ENCODE measurements at places on chromosomes 5 and 9.

DNA sequence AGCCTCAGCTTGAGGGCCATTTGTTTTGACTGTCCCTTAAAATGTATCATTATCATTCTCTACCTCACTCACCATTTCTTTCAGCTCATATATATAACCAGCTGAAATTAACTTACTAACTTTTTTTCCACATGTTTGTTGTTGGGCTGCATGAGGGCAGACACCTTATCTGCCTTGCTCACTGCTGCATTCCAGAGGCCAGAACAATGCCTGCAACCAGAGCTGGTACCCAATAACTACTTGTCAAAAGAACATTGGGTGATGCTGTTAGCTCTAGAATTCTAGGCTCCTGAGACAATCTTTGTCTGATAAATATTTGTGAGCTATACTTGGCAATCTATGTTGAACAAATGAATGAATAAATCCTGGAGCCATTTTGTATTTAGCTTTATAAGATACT is 68.3 kb downstream of the HTR4 start:
- no peaks in the 10 kb centered on the region for H3K36me3 ChIP-seq
- DNase-seq, result no peak
- H3K27me3 ChIP-seq, result no peaks in the 10 kb centered on the region
- H3K4me1 ChIP-seq, result no peaks in the 10 kb centered on the region
- H3K4me3 ChIP-seq, result no peak overlapping the region
- no peak overlapping the region for H3K27ac ChIP-seq

- no peak for DNase-seq
- no peak overlapping the region for H3K27ac ChIP-seq
- H3K27me3 ChIP-seq, result no peaks in the 10 kb centered on the region
- H3K36me3 ChIP-seq, result no peaks in the 10 kb centered on the region
- H3K4me3 ChIP-seq, result no peak overlapping the region
Measured at GRCh38 chr5:125227333-125228095, 481.1 kb upstream of the ZNF608 start.

DNA sequence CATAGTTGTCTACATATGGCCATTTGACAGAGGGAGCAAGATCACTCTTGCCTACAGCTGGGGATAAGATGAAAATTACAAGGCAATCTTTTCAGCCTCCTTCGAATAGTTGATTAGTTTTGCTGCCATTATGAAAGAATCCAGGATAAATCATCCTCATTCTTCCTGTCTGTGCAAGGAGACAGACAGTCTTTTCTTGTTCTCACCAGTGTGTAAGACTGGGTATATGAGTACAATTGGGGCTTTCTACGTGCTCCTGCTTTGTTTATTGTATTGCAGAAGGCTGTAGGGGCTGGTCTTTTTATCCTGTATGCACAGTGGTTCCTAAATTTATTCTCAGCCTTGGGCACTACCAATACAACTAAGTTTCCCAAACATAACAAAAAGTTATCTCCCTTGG is 76.8 kb downstream of the SPEF2 start:
- no peak for DNase-seq
- H3K36me3 ChIP-seq, result no peaks in the 10 kb centered on the region
- no peaks in the 10 kb centered on the region for H3K4me1 ChIP-seq

DNA sequence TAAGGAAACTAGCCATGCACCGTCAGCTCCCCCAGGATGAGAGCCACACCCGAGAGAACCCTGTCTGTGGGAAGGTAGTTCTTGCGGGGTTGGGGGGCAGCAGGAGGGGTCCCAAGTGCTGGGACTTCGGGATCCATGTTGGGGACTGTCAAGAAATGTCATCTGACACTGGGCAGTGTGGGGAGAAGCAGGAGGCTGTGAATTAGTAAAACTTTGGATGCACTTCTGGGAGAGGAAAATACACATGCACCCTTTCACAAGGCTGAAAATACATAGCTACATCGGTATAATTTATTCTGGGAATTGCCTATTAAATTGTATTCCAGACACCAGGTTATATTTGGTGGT is 109.6 kb upstream of the RPS23 start:
- no peak overlapping the region for H3K27ac ChIP-seq
- H3K36me3 ChIP-seq, result no peaks in the 10 kb centered on the region
- no peaks in the 10 kb centered on the region for H3K4me1 ChIP-seq

DNA sequence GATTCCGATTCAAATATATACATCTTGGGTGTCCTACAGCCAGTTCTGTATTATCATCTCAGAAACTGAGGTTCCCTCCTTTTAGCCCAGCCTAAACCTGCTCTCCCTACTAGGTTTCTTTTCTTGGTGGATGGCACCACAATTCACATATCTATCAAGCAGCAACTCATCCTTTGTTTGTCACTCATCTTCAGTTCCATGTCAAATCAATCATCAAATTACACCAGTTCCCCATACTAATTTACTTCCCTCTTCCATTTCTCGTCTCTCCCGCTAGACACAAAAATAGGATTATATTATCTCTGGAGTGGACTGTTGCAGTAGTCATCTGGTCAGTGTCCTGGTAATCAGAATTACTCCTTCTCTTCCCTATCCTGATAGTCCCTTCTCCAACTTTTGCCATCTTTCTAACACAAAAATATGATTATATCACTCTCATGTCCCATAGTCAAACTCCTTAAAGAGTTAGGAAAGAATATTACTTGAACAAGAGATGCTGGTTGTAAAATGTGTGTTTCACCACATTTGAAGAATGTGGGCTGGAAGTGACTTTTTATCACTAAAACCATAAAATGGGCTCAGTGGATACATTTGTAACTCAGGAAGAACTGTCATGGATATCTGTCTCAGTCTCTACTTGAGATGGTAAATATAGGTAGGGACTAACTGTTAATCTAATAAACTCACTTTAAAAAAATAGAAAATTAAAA is 69.1 kb upstream of the RICTOR start:
- no peaks in the 10 kb centered on the region for H3K36me3 ChIP-seq
- no peaks in the 10 kb centered on the region for H3K4me1 ChIP-seq
- DNase-seq, result no peak
- no peaks in the 10 kb centered on the region for H3K27me3 ChIP-seq
- H3K4me3 ChIP-seq, result no peak overlapping the region

- H3K4me3 ChIP-seq, result no peak overlapping the region
- H3K4me1 ChIP-seq, result no peaks in the 10 kb centered on the region
- no peak for DNase-seq
- H3K27me3 ChIP-seq, result no peaks in the 10 kb centered on the region
- no peaks in the 10 kb centered on the region for H3K36me3 ChIP-seq
Measured at GRCh38 chr5:171770153-171770552, 15.5 kb upstream of the SMIM23 start.

GRCh38 chr9:131630205-131630831 is 85.0 kb downstream of the PRRT1B start:
- H3K27ac ChIP-seq, result no peak overlapping the region
- DNase-seq, result no peak
- H3K4me3 ChIP-seq, result no peak overlapping the region
- no peaks in the 10 kb centered on the region for H3K27me3 ChIP-seq
- H3K4me1 ChIP-seq, result 0 out of 2 replicates have a peak, but pooled peaks cover 3% of the 10 kb centered on the region

DNA sequence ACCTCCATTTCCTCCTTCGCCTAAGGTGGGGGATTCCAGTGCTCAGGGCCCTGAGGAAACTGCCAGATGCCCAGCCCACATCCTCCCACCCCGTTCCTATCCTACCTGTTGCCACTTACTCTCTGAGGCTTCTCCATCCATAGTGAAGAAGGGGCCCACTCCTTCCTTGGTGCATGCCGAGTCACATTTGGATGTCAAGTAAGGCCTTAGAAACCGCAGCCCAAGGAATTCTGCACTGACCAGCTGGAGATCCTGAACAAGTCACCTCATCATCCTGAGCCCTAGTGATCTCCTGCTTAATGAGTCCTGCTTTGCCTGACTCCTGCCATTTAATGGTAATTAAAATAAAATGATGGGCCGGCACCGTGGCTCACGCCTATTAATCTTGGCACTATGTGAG is 6.7 kb upstream of the TNIP1 start:
- no peaks in the 10 kb centered on the region for H3K36me3 ChIP-seq
- H3K27ac ChIP-seq, result no peak overlapping the region

DNA sequence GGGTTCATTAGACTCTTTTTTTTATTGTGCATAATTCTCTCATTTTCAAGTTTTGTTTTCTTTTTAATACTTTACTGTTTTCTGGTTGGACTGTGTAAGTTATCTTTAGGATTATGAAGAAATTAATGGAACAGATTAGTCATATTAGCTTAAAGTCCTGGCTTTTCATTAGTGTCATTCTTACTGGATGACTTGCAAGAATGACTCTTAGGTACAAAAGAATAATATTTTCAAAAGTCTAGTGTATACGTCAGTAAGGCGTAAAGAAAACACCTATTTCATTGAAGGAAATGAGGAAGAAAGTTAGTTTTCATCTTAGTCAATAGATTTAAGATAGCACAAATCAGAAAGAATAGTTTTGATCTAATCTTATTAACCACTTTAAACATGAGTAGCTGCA is 20.4 kb downstream of the UHRF2 start:
- no peak for DNase-seq
- H3K4me1 ChIP-seq, result no peaks in the 10 kb centered on the region

GRCh38 chr9:115591584-115591984 is 473.6 kb upstream of the TNC start:
- peaks cover 3% of the 10 kb centered on the region for H3K4me1 ChIP-seq
- DNase-seq, result peak; percentile 75
- H3K4me3 ChIP-seq, result no peak overlapping the region
- H3K27ac ChIP-seq, result no peak overlapping the region
- H3K36me3 ChIP-seq, result no peaks in the 10 kb centered on the region
- H3K27me3 ChIP-seq, result no peaks in the 10 kb centered on the region

GRCh38 chr5:123965626-123966025 is 453.6 kb downstream of the CSNK1G3 start:
- no peak for DNase-seq
- no peaks in the 10 kb centered on the region for H3K36me3 ChIP-seq
- no peak overlapping the region for H3K27ac ChIP-seq
- H3K27me3 ChIP-seq, result no peaks in the 10 kb centered on the region
- H3K4me1 ChIP-seq, result no peaks in the 10 kb centered on the region

DNA sequence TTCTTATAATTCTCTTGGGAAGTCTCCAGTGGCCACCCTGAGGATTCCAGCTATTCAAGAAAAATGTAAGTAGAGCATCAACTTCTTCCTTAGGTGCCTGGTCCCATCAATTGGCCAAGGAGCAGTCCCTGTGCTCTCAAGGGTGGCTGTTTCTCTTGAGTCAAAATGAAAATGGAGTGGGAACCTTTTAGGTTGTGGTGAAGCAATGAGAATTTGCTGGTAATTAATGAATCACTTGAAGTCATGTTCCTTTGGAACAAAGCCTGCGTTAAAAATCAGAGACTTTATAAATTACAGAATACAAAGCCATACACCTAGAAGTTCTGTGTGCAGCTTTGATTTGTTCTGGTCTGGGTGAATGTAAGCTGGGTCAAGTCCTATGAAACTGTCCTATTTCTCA is 48.9 kb downstream of the IL31RA start:
- no peak overlapping the region for H3K4me3 ChIP-seq
- H3K4me1 ChIP-seq, result no peaks in the 10 kb centered on the region
- H3K27ac ChIP-seq, result no peak overlapping the region
- DNase-seq, result no peak
- H3K36me3 ChIP-seq, result no peaks in the 10 kb centered on the region

DNA sequence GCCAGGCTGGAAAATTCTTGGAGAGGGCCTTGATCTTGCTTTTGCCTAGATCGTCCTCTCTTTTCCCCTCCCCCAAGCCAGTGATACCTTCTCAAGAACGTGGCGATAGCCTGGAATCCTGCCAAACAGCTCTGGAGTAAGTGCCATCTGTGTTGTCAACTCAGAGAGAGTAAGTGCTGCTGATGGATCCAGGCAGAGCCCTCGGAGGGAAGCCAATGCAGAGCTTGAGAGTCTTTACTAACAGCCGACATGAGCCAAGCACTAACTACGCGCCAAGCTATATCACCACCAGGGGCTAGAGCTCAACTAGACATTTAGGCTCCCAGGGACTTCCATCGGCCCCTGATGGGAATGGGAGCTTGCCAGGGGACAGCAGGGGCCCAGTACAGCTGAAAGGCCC is 17.6 kb downstream of the RAPGEF1 start:
- no peak overlapping the region for H3K4me3 ChIP-seq
- no peak overlapping the region for H3K27ac ChIP-seq
- H3K36me3 ChIP-seq, result no peaks in the 10 kb centered on the region
- DNase-seq, result no peak
- H3K27me3 ChIP-seq, result no peaks in the 10 kb centered on the region
- peaks cover 3% of the 10 kb centered on the region for H3K4me1 ChIP-seq

DNA sequence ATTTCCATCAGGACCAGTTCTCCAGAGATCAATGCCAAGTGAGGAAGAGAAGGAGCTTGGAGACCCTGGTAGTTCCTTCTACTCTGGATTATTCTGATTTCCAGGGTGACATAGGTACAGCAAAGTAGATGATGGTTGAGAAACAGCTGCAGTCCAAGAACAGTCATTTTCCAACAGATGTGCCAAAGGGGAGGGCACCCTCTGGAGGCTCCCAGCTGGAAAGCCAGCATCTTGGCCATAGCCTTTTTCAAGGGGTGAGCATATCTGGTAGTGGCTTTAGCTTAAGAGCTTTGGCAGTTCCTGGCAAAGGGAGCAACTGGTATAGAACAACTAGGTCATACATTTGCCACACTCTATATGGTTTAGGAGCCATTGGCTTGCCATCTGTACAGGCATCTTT is 492.7 kb downstream of the RASEF start:
- H3K27ac ChIP-seq, result no peak overlapping the region
- H3K36me3 ChIP-seq, result no peaks in the 10 kb centered on the region
- no peak overlapping the region for H3K4me3 ChIP-seq

DNA sequence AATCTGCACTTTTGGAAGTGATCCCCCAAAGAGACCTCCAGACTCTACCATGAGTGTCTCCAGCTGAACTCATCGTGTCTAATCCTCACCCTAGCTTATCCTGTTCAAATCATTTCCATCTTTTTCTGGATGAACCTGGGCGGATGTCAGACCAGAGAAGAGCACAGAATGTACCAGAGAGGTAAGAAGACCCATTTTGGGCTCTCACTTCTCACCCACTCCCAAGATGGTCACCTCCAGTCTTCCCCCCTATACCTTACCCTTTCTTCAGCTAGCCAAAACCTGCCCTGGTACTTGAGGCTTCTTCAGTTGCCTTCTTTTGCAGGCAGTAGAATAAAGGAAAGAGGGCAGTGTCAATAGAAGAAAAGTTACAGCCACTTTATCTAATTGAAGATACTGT is 27.9 kb upstream of the ANXA2R start:
- no peak for DNase-seq
- H3K36me3 ChIP-seq, result 0 out of 2 replicates have a peak, but pooled peaks cover 3% of the 10 kb centered on the region
- H3K27me3 ChIP-seq, result no peaks in the 10 kb centered on the region
- no peak overlapping the region for H3K4me3 ChIP-seq
- H3K4me1 ChIP-seq, result peaks cover 4% of the 10 kb centered on the region
- no peak overlapping the region for H3K27ac ChIP-seq

DNA sequence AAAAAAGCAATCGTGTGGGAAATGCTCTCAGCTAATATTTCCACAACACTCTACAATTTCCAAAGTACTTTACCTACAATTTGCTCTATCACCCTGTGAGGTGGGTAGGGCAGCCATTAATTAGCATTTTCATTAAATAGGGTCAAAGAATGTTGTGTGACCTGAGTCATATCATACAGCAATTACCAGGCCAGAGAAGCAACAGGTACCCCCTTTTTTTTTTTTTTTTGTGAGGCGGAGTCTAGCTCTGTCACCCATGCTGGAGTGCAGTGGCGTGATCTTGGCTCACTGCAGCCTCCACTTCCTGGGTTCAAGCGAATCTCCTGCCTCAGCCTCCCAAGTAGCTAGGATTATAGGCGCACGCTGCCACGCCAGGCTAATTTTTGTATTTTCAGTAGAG is 108.8 kb upstream of the RETREG1 start:
- no peaks in the 10 kb centered on the region for H3K27me3 ChIP-seq
- no peak for DNase-seq
- H3K27ac ChIP-seq, result no peak overlapping the region
- H3K4me3 ChIP-seq, result no peak overlapping the region
- no peaks in the 10 kb centered on the region for H3K36me3 ChIP-seq
